ENCODE measurements at places on chromosomes 1 and 21. TPM values are rescaled to one million over a fixed set of nuclear protein-coding genes. Genes with fewer than 3 reads are reported as not detected.
A peak's percentile ranks its signal among the peaks of the same experiment; 100 is the strongest.

ACTA1 gene
- not detected for total RNA-seq

- no peak for ATAC-seq
These were observed 1.7 kb downstream of the PRRC2C start for GRCh38 chr1:171487038-171487437.

DNA sequence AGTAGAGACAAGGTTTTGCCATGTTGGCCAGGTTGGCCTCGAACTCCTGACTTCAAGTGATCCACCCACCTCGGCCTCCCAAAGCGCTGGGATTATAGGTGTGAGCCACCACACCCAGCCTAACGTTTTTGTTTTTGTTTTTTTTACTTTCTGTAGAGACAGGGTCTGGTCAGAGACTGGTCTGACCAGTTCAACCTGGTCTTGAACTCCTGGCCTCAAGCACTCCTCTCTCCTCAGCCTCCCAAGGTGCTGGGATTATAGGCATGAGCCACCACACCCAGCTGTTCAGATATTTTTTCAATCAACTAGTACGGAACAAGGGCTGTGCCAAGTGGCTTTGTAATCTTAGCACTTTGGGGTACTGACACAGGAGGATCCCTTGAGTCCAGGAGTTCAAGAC is 209.5 kb downstream of the RERE start:
- ATAC-seq = no peak

GRCh38 chr1:19405761-19406487 is 79.4 kb downstream of the CAPZB start:
- peak; percentile 32 for ATAC-seq

- no peak for ATAC-seq
These were observed 4.4 kb downstream of the ST7L start for GRCh38 chr1:112614460-112615065.

DNA sequence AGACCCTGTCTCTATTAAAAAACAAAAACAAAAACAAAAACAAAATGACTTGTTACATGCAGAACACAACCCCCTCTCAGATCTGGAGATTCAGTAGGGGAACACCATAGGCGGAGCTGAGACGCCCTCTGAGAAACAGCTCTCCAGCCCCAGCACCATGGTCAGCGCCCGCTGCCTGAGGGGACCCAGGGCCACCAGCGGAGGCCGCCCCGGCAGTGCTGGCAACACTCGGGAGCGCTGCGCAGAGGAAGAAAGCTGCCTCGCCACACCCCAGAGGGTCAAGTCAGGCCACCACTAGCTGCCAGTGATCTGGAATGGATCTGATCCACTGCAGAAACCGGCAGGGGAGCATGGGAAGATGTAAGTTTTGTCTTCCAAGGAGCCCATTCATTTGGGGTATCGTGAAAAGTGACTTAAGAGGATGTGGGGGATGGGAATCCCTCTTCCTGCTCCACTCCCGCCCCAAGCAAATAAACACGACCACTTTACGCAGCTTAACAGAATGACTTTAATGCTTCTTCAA is 3.1 kb downstream of the ACTA1 start:
- peak; percentile 33 for ATAC-seq

- no peak for ATAC-seq
These were observed 42.1 kb downstream of the TFF3 start for GRCh38 chr21:42272984-42273600.

AADACL3 gene
- not detected for total RNA-seq

DNA sequence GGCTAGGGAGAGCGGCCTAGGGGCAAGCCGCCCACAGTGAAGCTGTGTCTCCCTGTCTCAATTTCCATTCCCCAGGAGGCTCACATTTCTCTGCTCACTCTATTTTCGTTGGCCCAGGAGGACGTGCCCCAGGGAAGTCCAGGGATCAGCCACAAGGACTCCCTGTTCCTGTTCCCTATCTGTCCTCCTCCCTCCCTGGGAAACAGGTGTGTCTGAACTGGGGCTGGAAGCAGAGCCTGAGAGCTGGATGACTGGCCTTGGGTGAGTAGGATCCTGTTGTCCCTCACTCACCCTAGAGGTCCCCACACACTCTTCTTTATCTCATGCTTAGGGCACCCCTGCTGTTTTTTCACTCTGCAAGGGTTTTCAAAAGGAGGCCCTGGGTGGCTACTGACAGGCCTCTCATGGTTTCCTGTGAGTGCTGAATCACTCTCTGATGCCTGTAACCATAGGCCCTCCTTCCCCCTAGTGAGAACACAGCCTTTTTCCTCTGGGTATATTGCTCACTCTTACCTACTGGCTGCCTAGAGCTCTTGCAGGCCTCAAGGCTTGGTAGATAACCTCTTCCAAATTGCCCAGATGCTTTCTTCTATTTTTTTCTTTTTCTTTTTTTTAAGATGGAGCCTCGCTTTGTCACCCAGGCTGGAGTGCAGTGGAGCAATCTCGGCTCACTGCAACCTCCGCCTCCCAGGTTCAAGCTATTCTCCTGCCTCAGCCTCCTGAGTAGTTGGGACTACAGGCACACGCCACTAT is 3.3 kb upstream of the UTP11 start:
- no peak for ATAC-seq

CD5L gene
- total RNA-seq = 0.40 TPM

- ATAC-seq = no peak
These were observed 83.5 kb downstream of the ATP5PO start for GRCh38 chr21:33831962-33832659.

DCST2 gene
- not detected for total RNA-seq

LAMB3 gene
- 0.13 TPM for total RNA-seq

ACP6 gene
- 20.7 TPM for total RNA-seq

DMRTA2 gene
- not detected for total RNA-seq

UBIAD1 gene
- total RNA-seq = 12.0 TPM

DNA sequence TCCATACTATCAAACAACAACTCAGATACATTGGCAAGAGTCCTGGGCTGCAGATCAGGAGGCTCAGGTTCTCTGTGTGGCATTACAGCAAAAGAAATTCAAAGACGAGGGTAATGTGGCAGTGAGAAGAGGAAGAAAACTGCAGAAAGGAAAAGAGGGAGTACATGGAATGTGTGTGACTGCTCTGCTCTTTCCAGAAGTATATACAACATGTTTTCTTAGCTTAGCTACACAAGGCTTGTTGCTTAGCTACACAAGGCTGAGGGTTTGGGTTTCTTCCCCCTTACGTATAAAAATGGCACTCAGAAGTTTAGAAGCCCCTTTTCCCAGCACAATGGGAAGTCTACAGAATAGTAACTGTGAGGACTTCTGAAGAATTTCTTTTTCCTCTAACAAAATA is 86.0 kb downstream of the PRRX1 start:
- no peak for ATAC-seq

DNA sequence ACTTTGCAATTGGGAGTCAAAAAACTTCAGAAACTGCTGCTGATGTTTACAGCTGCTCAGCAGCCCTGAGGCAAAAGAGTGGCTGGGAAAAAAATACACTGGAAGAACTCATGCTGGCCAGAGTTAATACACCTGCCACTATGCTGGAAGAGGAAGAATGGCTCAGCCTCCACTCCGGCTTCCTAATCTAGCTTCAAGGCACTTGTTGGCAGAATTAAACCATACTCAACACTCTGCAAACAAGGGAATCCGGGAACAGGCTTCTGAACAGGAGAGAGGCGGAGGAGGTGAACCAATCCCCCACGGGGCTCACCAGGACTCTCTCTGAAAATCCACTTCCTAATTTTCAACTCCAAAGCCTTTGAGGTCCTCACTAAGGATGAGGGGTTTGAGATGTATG is 120.1 kb downstream of the CCDC185 start:
- ATAC-seq = no peak

DNA sequence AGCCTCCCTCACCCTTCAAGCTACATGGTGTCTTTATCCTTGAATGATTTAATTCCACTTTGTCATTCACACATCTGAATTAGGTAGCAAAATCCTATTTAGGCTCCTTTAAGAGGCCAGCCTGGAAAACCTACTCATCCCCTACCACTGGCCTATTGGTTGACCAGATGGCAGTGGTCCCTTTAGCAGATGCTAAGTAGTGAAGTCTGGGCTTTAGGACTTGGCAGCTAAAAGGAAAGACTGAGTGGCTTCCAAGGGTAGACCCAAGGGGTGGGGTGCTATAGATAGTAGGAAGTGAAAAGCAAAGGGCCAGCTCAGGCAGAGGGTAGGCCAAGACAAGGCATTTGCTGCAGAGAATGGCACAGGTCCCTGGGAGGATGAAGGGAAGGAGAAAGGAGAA is 46.6 kb downstream of the KCNJ6 start:
- no peak for ATAC-seq

PSMA5 gene
- total RNA-seq = 31.1 TPM

GRCh38 chr1:178263341-178263740 is 169.4 kb downstream of the RASAL2 start:
- no peak for ATAC-seq

PM20D1 gene
- not detected for total RNA-seq

DNA sequence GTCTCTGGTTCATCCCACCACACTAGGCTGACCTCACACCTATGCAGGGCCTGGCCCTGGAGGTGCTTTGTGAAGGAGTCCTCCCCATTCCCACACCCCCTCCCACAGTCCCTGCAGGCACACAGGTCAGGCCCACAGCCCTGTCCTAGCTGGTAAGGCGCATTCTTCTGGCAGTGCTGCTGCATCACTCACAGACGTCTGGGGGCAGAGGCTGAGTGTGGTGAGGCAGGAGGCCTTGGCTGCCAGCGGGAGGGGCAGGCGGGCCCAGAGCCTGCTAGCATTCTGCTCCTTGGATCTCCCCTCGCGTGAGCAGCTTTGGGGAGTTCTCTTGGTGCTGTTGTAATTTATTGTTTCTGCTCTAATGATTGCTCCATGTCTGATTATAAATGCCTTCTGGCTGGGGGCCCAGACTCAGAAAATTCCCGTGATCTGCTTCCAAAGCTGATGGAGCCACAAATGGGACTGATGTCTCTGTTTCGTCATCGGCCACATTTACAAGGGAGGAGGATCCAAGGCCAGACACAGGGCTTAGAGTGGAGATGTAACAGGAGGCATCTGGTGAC is 62.9 kb downstream of the TRABD2B start:
- peak; percentile 84 for ATAC-seq

Measured in gastroesophageal sphincter (tissue), 4 donors.